Activated naive CD4-positive, alpha-beta T cell treated with Interleukin-2 at 50 U/mL for 16 hours (primary cell): ENCODE measurements at places on chromosomes 6 and 20.

GRCh38 chr6:56401477-56402070 is 154.2 kb upstream of the COL21A1 start:
- DNase-seq, result no peak

DNA sequence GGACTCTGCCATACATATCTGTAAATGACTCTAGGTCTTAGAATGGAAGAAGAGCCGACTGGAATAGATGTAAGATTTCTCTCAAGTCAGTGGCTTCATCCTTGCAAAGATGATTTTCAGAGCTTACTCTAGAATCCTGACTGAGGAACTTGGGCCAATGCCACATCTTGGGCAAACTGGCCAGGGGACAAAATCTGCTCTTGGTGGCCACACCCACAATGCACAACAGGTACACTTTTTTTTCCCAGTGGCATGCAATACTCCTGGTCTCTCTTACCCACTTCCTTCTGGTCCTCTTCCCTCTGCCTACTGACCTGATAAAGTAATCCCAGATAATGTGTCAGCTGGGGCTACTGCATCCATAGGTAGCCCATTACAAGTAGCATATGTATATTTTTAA is 13.4 kb downstream of the CLIC5 start:
- no peak for DNase-seq

DNA sequence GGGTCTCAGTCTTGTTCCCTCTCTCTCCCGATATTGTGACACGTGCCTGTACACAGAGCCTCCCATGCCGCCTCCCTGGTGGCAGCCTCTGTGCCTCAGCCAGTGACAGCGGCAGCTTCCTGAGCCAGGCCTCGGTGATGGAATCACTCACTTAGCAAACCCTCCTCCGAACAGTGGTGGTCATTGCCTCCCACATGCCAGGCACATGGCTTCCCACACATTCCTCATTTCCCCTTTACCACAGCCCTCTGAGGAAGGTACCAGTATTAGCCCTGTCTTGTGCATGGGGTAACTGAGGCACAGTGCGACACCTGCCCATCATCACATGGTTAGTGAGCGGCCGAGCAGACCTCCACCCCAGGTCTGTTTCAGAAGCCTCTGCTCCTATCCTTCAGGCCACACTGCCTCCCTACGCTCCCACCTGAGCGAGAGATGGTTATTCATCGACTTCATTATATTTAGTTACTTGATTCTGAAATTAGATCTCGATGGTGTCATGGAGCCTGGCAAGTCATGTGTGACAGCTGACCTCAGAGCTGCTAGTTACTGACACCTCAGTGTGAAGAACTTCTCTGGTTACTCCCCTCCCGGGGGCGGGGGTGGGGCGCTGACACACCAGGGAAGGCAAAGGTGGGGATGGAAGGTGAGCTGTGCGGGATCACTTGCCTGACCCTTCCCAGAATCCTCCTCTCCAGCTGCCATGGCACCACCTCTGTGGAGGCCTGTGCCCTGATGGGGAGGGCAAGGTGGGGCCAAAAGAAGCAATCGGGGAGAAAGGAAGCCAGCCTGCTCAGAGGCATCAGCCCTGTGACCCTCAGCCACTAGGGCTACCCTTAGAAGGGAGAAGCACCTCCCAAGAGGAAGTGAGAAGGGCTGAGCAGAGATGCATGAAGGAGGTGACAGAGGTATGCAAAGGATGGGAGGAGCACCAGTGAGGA is 17.9 kb downstream of the MDGA1 start:
- DNase-seq, result no peak

- DNase-seq, result no peak
These were observed 51.2 kb upstream of the GMPR start for GRCh38 chr6:16187176-16187575.

DNA sequence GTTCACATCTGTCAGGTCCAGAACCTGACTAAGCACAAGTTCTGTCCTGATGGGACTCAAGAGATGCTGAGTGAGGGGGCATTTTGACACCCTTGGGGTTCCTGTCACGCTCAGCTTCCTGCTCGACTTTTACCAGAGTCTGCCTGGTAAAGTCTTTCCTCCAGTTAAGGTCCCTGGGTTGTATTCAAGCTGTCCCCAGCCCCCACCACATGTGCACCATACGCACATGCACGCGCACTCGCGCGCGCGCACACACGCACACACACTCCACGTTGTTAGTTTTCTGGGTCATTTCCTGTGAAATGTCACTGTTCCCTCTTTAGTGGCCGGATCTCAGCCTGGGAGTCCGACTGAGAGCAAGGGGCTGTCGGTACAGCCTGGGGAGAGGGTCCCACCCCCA is 166.1 kb downstream of the GMPR start:
- no peak for DNase-seq

GRCh38 chr6:38901802-38902522 is 146.6 kb upstream of the GLP1R start:
- DNase-seq, result no peak

DNA sequence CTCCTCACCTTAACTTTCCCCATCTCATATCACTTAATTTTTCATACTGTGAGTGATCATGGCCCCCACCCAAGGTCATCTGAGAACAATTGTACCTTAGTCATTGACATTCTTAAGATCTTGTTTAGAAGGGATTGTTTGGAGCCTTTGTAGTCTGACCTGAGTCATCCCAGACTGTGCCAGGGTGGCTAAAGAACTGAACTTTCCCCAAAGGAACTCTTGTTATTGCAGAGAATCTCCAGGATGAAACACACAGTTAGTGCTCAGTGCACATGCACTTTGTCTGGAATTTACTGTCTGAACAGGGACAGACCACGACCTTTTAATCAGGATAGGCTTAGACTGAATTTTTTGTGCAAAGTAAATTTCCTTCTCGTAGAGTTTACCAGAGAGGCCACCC is 112.6 kb upstream of the CCN2 start:
- no peak for DNase-seq

DNA sequence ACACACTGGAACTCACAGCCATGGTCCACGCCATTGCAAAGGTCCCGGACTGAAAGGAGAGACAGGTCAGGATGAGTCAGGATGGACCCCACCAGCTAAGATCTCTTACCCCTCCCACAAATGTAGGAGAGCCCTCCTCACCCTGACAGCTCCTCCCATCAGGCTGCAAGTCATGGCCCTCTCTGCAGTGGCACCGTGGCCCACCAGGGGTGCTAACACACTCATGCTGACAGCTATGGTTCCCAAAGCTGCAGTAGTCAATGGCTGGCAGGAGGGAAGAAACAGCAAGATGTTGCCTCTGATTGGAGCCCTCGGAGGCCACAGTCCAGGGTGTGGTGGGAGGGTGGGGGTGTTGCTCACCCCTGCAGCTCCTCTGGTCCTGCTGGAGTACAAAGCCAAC is 5.7 kb upstream of the RBPJL start:
- peak; percentile 44 for DNase-seq

- no peak for DNase-seq
These were observed 8.0 kb upstream of the IER3 start for GRCh38 chr6:30752157-30752927.

GRCh38 chr6:74568861-74569260 is 637.0 kb downstream of the COL12A1 start:
- DNase-seq, result no peak

GRCh38 chr20:32439132-32439829 is 81.2 kb downstream of the ASXL1 start:
- DNase-seq, result peak; percentile 30

- DNase-seq, result no peak
These were observed 87.2 kb downstream of the DST start for GRCh38 chr6:56555438-56555872.

DNA sequence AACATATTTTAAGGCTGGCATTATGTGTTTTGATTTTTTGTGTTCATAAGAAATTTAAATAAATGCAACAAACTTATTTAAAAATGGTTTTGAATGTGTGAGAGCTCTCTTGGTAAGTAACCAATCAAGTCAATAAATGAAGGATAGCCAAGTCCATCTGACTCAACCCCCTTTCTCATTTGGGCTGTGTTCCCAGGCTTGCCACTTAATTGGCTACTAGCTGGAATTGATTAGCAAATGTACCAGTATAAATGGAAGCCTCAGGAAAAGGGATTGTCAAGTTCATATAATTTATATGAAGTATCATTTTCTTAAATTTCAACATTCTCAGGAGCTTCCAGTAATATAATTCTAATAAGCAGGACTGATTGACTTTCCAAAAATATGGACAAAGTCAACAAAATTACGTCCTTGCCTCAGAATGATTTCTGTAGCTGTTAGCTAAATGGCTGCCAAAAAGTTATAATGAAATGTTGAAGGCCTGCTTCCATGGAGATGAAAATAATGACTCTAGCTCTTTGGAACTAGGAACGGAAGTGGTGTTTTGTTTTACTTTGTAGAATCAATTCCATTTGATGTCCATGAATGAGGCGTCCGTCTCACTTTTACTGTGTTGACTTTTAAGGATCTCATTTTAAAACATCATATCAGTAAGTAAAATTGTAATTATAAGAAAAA is 614.9 kb downstream of the CDH26 start:
- DNase-seq, result no peak

DNA sequence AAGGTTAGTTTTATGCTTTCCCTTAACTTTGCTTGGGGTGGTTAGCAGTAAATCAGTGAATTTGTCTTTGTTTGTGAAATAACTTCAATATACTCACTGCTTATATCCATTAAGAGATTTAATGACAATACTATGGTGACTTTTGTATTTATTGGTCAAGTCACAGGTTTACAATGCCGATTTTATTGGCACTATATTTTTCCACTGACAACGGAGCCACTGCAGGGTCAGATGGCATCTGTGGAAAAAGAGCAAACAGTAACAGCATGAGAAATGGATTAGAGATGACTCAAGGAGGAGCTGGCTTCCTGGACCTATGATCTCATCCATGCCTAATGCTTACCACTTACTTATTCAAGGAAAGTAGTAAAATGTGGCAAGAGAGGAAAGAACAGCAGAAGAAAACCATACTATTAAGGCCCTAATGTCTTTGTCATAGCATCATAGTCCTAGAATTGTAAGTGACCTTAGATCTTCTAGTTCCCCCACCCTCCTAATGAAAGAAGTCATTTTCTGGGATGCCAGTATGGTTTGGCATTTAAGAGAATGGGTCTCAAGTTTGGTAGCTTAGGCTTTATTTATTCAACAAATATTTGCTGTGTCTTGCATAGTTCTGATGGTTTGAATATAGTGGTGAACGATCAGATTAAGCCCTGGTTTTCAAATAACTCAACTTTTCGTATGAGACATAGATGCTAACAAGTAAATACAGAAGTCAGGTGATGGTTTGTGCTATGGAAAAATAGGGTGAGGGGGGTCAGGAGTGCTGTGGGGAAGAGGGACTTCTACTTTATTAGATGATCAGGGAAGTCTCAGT is 18.5 kb downstream of the RNF144B start:
- DNase-seq, result no peak

DNA sequence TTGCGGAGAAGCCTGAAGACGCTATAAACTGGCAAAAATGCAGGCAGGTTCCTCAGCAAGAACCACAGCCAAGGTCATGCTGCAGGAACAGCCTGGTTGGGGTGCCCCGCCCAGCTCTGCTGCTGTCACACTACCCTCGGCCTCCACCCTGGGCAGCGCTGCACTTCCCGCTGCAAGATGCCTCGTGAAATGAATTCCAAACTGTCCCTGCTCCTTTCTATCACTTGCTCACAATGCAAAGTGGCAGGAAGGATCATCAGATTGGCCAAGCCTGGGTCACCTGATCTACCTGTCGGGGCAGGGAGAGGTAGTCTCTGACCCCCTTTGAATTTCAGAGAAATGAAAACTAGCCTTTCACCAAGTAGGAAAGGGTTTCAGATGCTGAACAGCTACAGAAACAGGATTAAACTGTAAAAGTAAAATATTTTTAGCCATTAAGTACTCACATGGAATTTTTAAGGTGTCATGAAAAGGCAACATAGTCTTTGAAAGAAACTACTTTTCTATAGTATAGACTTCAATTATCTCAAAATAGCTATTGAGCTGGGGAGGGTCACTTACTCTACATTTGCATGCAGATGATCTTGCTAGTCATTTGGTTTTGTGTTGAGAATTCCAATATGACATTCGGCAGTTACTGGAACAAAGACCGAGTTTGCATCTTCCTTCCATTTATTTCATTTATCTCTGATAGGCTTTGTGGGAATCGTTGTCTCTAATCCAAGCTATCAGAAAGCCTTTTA is 236.4 kb upstream of the ASCC3 start:
- no peak for DNase-seq

DNA sequence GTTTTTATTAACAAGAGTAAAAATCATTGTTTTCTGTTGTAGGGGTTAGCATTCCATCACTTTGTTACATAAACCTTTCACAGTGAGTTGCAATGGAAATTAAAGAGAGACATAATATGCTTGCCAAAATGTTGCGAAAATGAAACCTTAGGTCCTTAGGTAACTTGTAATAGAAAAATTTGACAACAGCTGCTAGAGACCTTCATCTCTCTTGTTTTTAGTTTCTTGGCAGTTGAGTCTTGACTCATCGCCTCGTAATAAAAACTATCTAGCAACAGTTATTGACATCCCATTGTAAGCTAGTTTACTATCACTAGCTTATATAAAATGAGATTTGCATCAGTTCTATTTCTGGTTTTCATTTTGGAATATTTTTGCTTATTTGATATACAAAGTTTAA is 179.0 kb upstream of the MMS22L start:
- DNase-seq, result no peak

- DNase-seq, result no peak
These were observed 214.8 kb upstream of the RREB1 start for GRCh38 chr6:6892744-6893583.

DNA sequence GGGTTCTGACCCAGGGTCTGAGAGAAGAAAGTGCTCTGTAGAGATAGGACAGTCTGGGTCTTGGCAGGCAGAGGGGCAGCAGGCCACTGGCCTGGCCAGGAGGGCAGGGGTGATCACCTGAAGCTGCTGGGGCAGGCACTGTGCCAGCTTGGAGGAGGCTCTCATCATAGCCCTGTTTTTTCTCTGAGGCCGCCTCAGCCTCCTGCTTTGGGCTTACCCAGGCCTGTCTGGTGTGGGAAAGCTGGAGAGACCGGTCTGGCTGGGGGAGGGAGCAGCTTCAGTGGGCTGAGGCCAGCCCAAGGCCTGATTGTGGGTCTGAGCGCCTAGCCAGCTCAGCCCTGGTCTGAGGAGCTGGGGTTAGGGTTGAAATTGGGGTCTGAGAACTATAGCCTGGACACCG is 3.9 kb downstream of the LPIN3 start:
- DNase-seq, result no peak

DNA sequence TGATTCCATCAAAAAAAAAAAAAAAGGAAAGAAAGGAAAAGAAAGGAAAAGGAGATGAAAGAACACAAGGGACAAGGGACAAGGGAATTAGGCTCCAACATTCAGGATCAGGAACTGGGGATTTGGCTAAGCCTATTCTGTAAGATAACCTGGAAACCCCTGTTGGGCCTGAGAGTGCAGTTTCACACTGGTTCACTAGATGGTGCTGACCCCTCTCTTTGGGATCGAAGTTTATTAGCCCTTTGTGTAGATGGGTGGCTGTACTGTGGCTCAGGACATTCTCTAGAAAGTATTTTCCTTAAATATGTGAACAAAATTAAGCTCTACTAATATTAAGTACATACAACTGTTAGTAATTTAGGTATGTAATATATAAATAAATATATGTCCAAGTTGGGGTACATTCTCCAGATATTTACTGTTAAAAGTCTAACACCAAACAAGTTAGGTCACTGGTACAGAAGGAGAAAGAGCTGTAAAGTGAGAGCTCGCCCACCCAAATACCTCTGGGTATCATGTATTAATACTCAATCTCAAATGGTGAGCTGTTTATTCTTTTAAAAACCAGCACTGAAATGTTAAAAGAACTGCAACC is 6.3 kb downstream of the OR2A4 start:
- DNase-seq, result peak; percentile 6
